ENCODE measurements at places on chromosomes 6 and 20.

- DNase-seq = no peak
Observed at GRCh38 chr20:4161401-4162251, 146.3 kb upstream of the RNF24 start.

DNA sequence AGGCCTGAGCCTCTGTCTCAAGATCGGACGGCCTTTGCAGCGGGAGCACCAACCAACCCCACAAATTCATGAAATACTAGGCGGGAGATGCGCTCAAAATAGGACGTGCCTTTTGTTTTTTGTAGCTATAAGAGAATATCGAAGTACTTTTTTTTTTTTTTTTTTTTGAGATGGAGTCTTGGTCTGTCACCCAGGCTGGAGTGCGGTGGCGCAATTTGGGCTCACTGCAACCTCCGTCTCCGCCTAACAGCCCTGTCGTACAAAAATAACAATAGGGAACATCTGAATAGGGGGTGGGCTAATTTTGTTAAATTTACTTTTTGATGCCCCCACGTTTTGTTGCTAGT, 5.9 kb upstream of the TUBB2A start:
- DNase-seq = no peak

- no peak for DNase-seq
Observed at GRCh38 chr6:16519265-16520242, 241.7 kb downstream of the ATXN1 start.

DNA sequence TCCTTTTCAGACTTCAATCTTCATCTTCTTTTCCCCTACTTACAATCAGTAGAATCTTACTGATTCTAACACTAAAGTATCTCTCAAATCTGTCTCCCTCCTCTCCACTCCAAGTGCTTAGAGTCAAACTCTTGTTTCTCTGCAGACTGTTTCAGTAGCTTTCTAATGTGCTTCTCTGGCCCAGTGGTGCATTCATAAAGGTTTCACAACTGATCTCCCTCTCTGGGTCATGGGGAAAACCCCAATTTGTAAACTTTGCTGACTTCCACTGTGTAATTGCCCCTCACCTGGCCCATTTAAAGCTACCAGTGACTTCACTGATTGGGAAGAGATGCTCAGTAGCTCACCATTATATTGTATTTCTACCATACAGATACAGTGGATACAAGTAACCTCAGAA, 183.6 kb downstream of the FAXC start:
- no peak for DNase-seq

- DNase-seq = no peak
Observed at GRCh38 chr6:70684794-70685493, 17.3 kb downstream of the SMAP1 start.

- DNase-seq = no peak
Observed at GRCh38 chr20:64165866-64166600, 1.8 kb downstream of the MYT1 start.

DNA sequence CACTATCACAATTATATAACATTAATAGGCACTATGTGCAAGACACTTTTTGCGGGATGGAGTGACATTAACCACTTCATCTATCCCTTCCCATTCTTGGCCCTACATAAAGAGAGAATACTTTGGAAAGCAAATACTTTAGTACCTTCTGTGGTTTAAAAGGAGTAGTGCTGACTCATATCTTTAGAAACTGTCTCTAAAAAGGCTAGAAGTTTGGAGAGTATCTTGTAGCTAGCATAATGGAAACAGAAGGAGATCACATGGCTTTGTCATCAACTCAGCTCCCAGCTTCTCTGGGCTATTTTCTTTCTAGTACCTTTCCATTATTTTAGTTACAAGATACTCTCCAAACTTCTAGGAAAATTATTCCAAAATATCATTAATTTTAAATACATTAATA, 157.5 kb downstream of the ADGRG6 start:
- no peak for DNase-seq

GRCh38 chr20:62900052-62900691, 26.1 kb downstream of the DIDO1 start:
- peak; percentile 73 for DNase-seq

GRCh38 chr20:49690899-49691620, 22.6 kb downstream of the B4GALT5 start:
- no peak for DNase-seq

- no peak for DNase-seq
Observed at GRCh38 chr6:56387621-56388414, 140.4 kb upstream of the COL21A1 start.

GRCh38 chr6:165574220-165575157, 88.6 kb downstream of the PDE10A start:
- DNase-seq = no peak

DNA sequence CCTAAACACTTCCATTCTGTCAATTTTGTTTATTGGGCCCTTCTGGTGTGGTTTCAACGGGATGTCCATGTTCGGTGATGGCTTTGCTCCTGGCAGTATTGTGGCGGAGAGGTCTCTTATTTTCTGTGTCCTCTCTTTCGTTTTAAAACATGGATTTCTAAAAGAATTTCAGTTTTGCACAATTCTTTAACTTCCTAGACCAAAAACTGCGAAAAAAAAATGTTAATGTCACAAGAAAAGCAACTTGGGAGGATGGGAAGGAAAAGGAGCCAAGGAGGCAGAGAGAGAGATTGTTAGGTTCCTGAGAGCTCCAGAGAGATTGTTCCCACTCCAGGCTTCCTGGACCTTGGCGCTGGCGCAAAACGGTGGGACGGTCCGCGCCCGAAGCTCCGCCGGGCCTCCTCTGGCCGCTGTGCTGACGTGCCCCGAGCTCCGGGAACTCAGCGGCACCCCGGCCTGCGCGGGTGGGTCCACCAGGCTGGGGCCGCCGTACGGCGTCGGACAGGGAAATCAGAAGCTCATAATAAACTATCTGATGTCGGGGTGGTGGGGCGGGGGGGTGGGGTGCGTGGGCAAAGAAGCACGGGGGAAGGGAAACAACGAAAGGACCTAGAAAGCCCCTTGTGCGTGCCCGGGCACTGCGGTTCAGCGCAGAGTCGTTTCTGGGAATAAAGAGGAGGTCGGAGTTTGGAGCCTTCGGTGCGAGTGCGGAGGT, 951 bp upstream of the OLIG3 start:
- DNase-seq = no peak

DNA sequence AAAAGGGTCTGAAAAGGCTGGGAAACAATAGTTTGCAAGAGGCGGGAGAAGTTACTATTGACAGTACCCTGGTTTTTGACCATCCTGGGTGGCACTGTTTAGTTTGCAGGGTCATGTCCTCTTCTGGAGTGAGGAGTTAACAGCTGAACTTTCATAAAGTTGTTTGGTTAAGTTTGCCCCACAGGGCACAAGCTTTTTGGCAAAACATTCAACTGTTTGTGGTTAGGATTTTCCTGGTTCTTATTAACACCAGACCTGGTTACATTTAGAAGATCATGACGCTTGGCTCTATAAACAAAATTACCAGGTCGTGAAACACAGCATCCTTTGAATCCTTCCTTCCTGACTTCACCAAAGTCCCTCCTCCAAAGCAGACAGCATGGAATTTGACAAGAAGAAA, 106.1 kb downstream of the RIN2 start:
- no peak for DNase-seq

DNA sequence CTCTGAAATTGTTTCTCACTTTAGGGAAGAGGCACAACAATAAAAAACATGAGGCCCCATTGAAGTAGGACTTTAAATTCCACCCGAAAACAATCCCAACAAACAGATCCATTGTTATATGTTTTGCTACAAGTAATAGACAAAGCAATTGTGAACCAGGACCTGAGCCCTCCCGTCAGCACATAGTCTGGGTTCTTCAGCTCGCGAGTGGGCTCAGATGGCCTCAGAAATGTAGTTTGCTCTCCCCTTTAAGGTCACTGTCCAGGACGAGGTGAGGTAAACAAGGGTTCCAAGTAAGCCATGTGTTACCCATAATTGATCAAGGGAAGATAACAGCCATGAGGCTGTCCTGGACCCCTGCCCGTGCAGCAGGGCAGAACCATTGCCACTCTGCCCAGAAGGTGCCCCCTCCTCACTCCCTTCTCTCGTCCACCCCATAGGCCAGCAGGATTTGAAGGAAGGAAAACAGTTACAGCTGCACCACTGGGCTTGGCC, 160.1 kb upstream of the QKI start:
- DNase-seq = no peak

DNA sequence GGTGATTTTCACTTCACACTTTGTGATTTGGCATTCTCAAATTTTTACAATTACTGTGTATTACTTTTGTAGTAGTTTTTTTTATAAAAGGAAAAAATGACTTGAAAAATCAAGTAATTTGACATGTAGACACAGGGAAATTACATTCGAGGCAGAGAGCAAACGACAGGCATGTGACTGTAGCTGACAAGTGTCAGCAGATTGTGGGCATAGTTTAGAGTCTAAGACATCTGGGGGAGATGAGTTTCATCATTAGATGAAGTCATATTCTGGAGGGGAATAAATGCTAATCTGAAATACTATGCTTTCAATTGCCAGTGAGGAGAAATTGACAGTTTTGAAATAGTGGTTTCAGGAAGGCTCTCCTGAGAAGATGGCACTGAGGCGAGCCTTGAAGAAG, 126.0 kb downstream of the MTHFD1L start:
- no peak for DNase-seq

- DNase-seq = no peak
Observed at GRCh38 chr20:8020314-8021079, 936 bp upstream of the TMX4 start.

DNA sequence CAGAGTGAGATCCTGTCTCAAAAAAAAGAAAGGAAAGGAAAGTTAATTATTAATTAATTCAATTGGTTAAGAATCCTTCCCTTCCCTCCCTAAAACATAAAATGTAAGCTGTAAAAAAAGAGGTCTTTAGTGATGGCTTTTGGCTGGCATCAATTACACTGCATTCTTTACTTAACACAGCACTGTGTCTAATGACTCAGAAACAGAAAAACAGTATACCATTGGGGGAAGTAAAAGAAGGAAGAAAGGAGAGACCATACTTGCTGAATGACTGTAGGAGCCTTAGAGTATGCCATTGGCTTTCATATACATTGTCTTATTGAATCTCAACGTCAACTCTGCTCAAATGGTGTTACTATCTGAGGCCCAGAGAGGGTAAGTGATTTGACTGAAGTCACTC, 18.3 kb upstream of the CITED2 start:
- DNase-seq = no peak

DNA sequence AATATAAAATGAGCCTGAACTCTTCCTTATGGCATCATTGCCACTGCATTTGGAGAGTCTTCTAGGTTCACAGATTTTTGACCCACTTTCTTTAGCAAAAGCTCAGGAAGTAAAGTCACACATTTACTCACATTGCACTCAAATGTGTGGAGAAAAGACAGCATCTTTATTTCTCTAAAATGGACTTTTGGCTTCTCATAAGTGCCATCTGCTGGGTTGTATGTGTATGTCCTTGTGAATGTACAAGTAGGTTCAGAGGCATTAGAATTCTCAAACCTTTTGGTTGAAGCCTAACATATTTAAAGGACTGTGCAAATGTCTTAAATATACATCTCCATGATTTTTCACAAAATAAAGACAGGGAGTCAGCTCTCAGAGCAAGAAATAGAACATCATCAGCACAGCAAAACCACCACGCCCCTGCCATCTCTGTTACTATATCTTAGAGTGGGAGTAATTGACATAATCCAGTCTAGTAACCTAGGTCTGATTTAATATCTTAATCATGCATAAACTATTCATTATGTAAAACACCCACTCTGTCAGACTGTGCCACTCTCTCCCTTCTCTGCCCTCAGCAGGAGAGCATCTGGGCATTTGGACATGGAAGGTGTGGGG, 42.2 kb upstream of the SPTLC3 start:
- DNase-seq = no peak

- no peak for DNase-seq
Observed at GRCh38 chr20:44051661-44052000, 135.4 kb downstream of the JPH2 start.

DNA sequence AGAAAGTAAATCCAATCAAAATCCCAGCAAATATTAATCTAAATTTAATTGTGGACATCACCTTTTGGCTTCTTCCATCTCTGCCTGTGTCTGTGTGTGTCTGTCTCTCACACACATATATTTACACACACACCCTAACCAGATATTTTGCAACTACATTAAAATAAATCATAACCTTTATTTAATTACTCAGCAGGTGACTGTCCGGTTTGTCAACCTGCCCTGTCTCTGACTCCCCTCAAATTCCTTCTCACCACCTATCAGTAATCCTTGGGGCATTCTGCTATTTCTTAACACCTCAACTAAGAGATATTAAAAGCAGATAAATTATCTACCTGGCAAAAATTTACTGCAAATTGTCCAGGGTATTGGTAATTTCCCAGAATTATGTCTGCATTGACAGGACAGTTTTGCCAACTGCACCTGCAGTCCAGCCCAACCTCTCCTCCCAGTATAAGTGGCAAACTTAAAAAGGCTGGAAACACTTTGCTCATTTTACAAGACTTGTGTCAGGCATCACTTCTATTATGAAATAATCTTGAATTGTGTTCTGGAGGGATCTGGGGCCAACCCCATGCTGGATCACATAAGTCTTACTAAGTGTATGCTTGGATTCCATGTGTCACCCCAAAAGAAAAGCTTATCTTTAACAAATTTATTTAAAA, 216.1 kb downstream of the GMDS start:
- DNase-seq = no peak

DNA sequence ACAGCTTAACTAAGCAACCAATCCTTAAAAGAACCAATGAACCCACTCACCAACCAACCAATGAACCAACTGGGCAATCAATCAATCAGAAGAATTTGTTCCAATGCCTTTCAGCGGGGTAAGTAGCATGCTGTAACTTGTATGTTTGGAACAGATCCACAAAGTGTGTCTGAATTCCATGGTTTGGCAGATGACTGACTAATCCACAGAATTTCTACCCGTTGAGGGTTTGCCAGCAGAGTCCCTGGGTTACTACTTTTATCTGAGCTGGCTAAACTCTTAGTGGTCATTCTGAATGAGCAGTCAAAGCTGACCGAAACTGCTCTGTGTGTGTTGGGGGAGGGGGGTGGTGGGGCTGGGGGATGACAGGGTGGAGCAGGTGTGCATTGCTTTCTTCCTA, 125.0 kb upstream of the JAG1 start:
- no peak for DNase-seq

DNA sequence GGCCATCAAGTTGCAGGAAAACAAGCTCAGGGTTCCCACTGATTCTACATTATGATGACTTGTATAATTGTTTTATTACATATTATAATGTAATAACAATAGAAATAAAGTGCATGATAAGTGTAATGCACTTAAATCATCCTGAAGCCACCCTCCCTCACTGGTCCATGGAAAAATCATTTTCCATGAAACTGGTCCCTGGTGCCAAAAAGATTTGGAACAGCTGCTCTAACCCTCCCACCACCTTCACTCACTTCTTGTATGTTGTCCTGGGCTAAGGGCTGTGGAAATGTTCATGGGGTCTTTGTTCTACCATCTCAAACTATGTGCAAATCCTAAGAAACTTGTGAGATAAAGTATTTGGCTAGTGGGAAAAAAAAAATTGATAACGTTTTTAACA, 133.8 kb downstream of the LRRC1 start:
- no peak for DNase-seq

- DNase-seq = no peak
Observed at GRCh38 chr6:23348185-23348584, 777.8 kb upstream of the NRSN1 start.
